ENCODE measurements at places on chromosomes 1 and 21.

- no peak for DNase-seq
These were observed 209.5 kb downstream of the TOMM20 start for GRCh38 chr1:234918961-234919761.

DNA sequence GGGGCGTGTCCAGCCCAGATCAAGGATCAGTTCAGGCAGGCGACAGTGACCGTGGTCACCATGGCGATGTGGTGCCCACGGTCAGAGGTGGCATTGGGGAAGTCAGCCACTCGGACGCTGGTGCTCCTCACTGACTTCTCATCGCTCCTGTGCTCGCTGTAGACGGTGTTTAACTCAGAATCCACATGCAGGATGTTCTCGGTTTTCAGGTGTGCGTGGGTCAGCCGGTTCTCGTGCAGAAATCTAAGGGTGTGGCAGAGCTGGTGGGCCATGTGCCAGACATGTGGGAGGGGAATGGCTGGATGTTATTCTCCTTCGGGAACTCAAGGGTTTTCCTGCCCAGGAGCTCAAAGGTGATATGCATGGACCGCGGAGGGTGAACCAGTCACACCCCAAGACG is 11.7 kb downstream of the OR2AJ1 start:
- DNase-seq = no peak

- DNase-seq = no peak
These were observed 24.4 kb upstream of the SLAMF6 start for GRCh38 chr1:160547422-160547821.

- no peak for DNase-seq
These were observed 8.3 kb downstream of the XCL2 start for GRCh38 chr1:168535536-168535935.

- DNase-seq = no peak
These were observed 2.0 kb upstream of the KCNQ4 start for GRCh38 chr1:40781608-40781971.

DNA sequence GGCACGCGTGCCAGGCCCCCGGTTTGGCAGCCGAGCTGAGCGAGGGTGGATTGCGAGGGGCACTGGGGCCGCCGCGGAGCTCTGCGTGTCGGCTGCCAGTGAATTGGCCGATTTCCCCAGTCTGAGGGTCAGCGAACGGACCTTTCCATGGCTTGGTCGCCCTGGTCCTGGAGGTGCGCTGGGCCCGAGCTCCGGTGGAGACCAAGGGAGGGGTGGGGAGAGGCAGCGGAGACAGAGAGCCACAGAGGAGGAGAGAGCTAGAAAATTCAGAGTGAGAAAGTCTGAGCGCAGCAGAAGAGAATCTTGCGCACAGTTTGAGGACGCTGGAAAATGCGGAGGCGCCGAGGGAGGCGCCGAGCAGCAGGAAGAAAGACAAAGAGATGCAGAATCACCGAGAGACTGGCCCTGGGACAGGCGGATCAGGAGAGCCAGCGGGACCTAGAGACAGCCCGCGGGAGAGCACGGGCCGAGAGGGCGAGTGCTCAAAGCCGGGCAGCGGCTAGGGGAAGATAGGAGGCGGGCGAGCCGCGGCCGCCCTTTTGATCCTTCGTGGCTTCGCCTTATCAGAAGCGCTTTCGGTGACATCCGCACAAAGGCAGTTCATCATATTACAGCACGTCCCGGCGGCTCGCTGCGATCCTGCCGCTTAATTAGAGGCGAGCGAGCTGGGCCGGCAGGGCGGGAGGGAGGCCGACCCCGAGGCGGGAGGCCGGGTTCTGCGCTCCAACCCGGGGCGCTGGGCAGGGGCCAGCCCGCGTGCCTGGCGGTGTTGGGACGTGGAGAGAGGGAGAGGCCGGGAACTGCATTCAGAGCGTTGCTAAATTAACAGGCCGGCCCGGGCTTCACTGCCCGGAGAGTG is 12.7 kb downstream of the PAX7 start:
- DNase-seq = no peak

DNA sequence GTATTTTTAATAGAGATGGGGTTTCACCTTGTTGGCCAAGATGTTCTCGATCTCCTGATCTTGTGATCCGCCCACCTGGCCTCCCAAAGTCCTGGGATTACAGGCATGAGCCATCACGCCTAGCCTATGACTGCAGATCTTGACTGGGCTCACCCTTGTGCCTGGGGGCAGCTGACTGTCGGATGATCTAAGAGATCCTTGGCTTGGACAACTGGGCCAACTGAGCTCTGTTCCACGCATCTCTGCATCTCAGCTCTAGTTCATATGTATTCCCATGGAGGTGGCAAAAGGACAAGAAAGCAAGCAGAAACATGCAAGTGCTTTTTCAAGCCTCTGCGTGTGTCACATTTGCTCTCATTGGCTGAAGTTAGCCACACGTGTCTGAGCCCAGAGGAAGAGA is 75.8 kb upstream of the SELENON start:
- no peak for DNase-seq

GRCh38 chr1:164602480-164603093 is 43.6 kb downstream of the PBX1 start:
- DNase-seq = no peak

GRCh38 chr1:52713590-52713989 is 12.7 kb upstream of the ZYG11B start:
- DNase-seq = no peak

GRCh38 chr1:26434161-26434752 is 2.1 kb downstream of the DHDDS start:
- no peak for DNase-seq

GRCh38 chr21:40555021-40555528 is 291.9 kb downstream of the DSCAM start:
- no peak for DNase-seq

DNA sequence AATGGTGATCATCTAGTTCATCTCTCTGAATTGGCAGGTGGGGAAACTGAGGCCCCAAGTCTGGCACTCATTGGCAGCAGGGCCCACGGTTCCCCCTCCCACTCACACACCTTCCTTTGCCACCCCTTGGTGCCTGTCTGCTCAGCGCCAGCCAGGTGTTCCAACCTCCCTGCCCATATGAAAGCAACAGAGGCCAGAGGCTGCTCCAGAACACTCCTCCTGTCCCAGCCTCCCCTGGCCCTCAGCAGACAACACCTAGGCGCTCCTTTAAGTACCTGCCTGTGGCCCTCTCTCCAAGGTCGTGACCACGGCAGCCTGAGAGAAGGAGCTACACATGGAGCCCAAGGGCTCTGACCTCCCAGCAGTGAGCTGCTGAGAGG is 362.3 kb upstream of the VAMP3 start:
- no peak for DNase-seq

DNA sequence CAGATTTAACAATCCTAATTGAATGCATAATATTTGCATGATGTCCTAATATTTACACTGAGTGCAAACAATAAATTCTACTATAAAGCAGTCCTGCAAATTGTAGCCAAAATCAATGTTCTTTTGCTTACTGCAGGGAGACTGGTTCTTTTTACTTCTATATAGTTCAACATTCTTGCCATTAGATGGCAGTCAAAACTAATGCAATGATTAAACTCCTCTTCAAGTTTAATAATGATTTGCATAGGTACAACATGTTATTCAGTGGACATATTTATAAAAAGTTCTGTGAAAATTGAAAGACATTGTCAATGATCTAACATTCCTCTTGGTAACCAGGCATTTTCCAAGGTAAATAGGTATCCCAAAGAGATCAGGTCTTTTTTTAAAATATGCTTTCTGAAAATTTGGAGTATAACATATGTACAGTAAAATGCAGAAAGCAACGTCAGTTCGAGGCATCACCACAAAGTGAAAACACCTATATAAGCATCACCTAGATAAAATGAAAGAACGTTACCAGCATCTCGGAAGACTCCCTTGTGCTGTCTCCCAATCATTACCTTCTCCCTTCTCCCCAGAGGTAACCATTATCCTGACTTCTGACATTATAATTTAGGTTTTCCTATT is 9.8 kb upstream of the FNBP1L start:
- no peak for DNase-seq

- no peak for DNase-seq
These were observed 694.2 kb downstream of the BRINP3 start for GRCh38 chr1:189783456-189783855.

- DNase-seq = no peak
These were observed 145.4 kb downstream of the SLC45A1 start for GRCh38 chr1:8463144-8463927.

DNA sequence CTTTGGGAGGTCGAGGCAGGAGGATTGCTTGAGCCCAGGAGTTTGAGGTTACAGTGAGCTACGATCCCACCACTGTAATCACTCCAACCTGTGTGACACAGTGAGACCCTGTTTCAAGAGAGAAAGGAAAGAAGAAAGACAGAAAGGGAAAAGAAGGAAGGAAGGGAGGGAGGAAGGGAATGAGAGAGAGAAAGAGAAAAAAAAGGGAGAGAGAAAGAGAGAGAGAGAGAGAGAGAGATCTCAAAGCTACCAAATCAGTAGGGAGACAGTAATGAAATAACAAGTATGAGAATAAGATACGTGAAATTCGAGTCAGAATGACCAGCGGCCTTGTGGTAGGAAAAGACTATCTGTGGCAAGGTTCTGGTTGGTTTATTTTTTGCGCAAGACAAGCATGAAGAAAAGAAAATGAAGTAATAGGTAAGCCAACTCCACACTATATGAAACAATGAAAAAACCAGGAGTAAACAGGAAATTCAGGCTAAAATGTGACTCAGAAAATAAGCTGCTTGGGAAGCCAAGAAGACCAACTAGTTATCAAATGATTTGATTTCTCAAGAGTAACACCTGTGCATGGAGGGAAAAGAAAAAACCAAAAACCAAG is 8.9 kb downstream of the MTF1 start:
- no peak for DNase-seq

DNA sequence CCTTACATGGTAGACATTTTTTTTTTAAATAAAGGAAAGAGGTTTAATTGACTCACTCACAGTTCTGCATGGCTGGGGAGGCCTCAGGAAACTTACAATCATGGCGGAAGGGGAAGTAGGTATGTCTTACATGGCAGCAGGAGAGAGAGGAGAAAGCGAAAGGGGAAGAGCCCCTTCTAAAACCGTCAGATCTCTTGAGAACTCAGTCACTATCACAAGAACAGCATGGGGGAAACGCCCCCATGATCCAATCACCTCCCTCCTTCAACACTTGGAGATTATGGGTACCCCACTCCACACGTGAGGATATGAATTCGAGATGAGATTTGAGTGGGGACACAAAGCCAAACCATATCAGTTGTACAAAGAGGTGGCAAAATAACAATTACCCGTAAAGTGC is 301.7 kb downstream of the GRIK1 start:
- DNase-seq = no peak

- DNase-seq = no peak
These were observed 45.5 kb upstream of the PLXNA2 start for GRCh38 chr1:208289716-208290115.

DNA sequence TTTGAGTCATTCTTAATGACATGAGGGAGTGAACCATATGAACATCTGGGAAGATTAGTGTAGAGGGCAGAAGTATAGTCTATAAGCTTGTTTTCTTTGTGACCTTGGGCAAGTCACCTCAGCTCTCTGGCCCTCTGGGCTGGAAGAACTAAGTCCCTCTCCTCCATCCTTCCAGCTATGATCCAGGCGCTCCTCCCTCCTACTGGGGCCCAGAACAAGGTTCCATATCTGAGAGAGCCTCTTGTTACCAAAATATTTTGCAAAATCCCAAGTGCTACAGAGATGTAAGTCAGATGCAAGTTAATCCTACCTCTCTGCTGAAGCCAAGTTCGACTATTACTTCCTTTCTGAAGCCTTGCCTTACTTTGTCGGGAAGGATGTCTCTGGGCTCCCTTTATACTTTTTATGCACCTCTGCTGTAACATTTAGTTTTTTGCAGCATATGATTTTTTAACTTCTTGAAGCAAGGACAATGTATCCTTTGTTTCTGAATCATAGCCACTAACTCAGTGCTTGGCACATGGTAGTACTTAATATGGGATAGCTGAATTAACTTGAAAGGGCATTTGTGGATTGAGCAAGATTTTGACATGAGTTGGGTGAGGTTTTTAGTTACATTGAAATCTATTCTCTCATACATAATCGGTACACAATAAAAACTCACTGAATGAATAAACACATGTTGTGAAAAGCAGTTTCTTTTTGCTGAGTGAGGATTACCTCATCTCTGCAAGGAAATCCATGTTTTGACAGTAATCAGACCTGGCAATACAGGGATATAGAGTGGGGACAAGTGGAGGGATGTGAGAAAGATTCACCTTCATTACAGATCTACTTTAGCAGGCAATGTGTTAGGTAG is 54.7 kb upstream of the BEND5 start:
- DNase-seq = no peak

GRCh38 chr1:24992761-24993211 is 62.7 kb upstream of the RUNX3 start:
- DNase-seq = no peak

DNA sequence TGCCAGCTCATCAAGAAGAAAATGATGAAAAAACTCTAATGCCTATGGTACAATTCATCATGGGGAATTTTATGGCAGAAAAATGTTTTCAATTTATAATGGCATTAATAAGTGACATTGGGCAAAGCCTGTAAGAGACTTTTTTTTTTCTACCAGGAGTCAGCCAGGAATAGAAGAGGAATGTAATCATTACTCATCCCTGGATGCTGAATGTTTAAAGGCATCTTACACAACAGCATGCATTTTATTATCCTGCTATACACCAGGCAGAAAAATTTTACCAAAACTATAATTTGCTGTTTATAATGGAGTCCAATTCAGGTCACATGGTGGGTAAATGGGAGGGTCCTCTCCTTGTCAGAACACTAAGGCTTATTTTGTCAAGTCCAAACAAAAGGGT is 189.9 kb upstream of the BEND5 start:
- DNase-seq = no peak

DNA sequence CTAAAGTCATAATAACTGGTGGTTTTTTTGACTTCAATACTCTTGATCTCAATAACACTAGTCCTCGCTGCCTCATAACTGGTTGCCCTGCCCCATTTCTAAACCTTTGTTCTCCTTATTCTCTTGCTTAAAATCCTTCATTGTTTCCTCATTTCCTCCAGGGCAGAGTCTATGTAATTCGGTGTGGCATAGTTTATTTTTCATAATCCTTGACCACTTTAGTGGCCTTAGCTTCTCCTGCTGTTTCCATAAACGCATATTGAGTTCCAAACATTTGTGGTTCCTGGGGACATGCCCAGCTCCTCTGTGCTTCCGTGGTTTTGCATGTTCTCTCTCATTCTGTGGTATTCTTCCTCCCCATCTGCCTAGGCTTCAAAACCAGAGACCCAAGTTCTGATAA is 19.0 kb upstream of the TLCD4 start:
- no peak for DNase-seq

- no peak for DNase-seq
These were observed 3.0 kb downstream of the KIAA2013 start for GRCh38 chr1:11923069-11923826.

DNA sequence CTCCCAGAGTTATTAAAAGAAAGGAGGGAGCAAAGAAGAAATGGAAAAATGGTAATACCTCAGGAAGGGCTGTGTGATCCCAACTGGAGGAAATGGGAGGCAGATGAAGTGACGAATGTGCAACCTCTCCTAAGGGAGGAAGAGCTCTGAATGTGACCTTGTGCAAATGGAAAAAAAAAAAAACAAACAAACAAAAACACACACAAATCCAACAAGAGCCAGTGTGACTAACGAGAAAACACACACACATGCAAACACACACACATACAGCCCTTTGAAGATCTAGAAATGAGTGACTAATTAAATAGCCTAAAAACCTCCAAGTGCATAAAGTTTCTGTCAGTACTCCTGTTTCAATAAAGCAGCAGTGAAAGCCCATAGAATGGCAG is 49.0 kb downstream of the CCN1 start:
- DNase-seq = no peak

All from stimulated activated CD8-positive, alpha-beta memory T cell treated with anti-CD3 and anti-CD28 coated beads, Interleukin-7, amount 100 ng/mL, for 24 hours (primary cell).